WTC11 (cell line): ENCODE measurements at places on chromosomes 1 and 21.

GRCh38 chr1:31549809-31550620 is 26.3 kb upstream of the TINAGL1 start:
- DNase-seq = no peak

DNA sequence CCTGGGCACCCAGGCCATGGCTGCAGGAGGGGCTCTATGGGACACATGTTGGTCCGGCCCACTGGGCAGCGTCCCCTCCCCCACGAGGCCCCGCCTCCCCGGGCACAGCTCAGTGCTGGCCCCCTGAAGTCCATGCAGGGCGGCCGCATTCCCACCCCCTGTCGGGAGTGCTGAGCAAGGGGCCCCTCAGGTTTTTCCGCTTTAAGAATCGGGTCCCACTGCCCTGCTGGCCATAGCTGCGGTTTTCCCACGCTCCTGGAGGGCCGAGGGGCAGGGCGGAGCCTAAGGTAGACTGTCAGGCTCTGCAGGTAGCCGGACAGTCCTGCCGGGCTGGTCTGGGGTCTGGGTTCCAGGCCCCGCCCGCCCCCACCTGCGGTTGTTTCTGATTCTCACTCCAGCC is 43.5 kb upstream of the CCDC27 start:
- peak; percentile 66 for DNase-seq

GRCh38 chr1:150999051-150999674 is 7.5 kb downstream of the MINDY1 start:
- DNase-seq = no peak

DNA sequence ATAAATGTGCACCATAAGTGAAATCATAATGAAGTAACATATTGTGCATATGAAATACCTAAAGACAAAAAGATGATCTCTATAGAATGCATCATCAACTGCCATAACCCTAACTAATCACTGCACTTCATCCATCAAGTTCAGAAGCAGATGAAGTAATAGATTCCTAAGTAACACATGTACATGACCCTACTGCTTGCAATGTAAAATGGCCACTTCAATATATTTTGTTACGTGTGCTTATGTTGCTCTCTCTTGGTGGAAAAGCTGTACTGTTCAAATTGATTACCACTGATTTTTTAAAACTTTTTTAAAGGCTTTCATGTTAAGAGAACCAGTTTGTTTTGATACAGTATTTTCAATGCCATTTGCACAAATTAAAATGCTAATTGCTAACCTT is 141.8 kb downstream of the TTLL7 start:
- no peak for DNase-seq

DNA sequence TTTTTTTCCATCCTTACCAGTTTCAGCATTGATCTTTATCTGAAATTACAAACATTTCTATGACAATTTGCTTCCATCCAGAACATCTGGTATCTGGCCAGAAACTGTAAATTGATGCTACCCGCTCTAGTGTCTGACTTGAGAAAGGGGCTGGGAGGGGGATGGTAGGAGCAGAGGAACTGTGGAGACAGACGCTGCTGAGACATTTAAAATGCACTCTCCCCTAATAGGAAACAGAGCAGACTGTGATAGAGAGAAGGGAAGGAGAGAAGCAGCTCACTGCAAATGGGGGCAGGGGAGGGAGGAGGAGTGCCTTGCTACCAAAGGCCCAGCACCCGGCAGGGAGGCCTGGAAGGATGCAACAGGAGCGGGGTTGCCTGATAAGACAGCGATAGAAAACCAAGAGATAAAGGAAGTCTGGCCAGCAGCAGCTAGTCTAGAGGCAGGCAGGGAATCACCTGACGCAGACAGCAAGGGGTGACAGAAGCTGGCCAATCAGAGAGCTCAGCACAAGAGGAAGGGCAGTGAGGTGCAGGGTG is 195.5 kb upstream of the NFIA start:
- DNase-seq = peak; percentile 53

- DNase-seq = peak; percentile 47
These were observed 77.0 kb downstream of the CTH start for GRCh38 chr1:70487910-70488665.

GRCh38 chr1:110083866-110084226 is 13.4 kb upstream of the ALX3 start:
- DNase-seq = no peak

- DNase-seq = no peak
These were observed 2.1 kb upstream of the OTUD7B start for GRCh38 chr1:150012611-150013010.

DNA sequence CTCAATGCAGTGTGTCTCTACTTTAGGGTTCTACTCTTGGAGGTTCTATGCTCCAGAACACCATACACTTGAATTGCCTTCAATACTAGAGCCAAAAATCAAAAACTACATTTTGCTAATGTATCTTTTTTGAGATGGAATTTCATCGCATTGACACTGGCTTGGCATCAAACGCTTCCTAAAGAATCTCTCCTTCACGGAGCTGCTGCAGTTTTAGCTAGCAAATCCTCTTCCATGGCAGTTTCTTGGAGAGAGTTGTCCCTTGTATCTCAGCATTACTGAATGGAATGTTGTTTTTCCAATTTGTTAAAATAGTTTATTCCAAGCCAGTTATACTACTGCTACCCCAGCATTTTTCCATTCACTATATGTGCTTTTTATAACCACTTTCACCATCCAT is 17.7 kb downstream of the SDCCAG8 start:
- DNase-seq = no peak

DNA sequence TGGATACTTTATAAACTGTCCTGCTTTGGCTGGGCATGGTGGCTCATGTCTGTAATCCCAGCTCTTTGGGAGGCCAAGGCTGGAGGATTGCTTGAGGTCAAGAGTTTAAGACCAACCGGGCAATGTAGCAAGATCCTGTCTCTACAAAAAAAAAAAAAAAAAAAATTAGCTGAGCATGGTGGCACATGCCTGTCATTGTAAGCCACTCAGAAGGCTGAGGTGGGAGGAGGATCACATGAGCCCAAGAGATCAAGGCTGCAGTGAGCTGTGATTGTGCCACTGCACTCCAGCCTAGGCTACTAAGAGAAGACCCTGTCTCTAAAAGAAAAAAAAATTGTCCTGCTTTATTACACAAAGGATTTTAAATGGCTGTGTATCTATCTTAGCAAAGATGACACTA is 95.2 kb downstream of the LBR start:
- DNase-seq = no peak

- DNase-seq = no peak
These were observed 355.1 kb downstream of the DISC1 start for GRCh38 chr1:231981675-231982074.

- no peak for DNase-seq
These were observed 28.8 kb downstream of the MAN1A2 start for GRCh38 chr1:117396074-117396473.

GRCh38 chr1:228992907-228993535 is 257.7 kb downstream of the RHOU start:
- no peak for DNase-seq

DNA sequence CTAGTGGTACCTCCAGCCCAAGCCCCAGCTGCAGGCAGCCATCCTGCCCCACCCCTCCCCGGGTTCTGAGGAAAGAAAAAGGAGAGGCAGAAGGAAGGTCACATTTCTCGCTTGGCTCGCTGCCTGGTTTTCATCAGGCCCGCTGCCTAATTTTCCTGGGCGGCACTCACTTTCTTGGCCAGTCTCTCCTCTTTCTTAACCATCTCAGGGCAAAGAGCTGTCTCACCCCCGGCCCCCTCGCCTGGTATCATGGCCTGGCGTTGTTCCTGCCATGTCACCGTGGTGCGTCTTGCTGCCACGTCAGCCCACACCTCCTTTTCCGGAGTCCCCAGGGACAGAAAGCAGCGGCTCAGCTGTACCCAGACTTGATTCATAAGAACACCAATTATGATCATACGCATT is 26.6 kb upstream of the CASZ1 start:
- no peak for DNase-seq

DNA sequence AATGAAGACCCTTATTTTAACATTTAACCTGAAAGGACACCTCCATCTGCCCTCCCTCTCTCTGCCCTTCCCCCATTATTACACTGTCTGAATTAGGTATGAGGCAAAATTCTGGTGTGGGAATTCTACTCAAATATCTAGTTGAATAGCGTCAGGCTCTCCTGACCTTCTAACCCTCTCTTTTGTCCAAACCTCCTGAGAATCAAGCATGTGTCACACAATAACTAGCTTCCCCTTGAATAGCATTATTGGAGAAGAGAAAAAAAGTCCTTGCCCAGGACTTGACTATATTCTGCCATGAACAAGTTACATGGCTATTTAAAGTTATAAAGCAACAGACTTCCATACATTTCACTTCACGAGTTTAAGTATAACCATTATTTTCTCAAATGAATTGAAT is 35.5 kb downstream of the USH2A start:
- no peak for DNase-seq

GRCh38 chr1:28256197-28256827 is 3.0 kb upstream of the SESN2 start:
- no peak for DNase-seq

- DNase-seq = no peak
These were observed 275.0 kb downstream of the AKT3 start for GRCh38 chr1:243575070-243575469.

DNA sequence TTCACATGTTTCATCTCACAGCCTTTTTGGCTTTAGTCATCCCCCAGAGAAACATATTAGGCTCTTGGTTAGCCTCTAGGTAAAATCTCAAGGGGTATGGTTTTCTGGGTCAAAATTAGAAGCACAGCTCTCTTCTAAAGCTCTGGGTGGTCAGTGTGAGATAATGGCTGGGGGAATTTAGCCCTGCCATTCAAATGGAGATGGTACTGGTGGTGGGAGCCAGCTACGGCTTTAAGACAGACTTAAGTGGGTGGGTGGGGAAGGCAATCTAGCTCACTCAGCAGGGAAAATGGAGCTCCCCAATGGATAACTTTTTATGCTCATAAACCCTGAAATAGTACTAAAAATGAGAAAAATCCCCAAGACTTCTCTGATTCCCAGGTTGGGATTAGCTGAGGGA is 5.7 kb downstream of the TEX38 start:
- DNase-seq = no peak

GRCh38 chr21:15754640-15755039 is 24.9 kb downstream of the USP25 start:
- no peak for DNase-seq

- peak; percentile 25 for DNase-seq
These were observed 255.9 kb downstream of the NFIA start for GRCh38 chr1:61337981-61338848.

DNA sequence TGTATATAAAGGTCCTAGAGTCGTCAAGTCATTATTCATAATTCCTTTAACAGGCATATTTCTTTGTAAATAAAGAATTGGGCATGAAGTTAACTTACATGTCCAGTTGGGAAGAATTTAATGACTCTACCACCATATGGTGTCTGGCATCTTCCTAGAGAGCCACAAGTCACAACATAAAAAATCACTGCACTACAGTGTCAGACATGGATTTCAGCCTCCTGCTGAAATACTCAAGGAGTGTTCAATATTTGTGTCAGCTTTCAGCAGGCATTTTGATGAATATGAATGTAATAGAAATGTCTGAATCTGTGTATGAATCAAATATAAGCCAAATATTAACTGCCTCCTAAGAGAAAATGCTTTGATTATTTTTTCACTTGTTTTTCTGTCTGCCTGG is 91.9 kb upstream of the TMPRSS15 start:
- no peak for DNase-seq

- DNase-seq = no peak
These were observed 22.9 kb downstream of the MEGF6 start for GRCh38 chr1:3588395-3588794.

DNA sequence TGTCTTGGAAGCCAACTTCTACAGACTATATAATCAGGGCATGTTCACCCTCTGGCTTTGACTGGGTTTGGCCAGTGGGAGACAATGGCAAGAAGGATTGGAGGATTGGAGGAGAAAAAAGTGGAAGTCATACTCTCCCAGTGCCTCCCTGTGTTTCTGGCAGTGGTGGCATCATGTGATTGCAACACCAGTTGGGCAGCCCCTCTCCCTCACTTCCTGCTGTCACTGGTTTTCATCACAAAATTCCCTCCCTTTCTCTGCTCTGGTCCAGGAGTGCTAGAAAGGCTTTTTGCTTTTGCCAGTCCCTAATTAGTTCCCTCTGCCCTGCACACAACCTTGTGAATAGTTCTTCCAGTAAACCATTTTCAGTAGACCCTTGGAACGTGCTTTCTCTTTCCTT is 3.7 kb upstream of the QSOX1 start:
- DNase-seq = no peak

DNA sequence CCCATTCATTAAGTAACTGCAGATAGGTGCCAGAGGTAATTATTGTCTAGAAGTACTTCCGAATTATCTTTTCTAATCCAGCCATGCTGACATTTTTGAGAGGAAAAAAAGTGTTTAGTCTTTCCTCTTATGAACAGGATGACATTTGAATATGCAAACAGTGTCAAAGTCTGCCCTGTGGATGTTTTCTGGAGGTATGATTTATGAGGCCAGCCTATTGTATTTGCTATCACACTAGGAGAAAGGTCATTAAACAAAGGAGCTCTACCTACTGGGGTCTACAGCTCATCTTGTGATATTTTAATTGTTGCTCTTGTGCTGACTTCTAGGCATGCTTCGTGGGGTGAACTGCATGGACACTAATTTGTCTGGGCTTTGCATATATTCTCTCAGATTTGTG is 559.7 kb upstream of the CAMK1G start:
- DNase-seq = no peak

- no peak for DNase-seq
These were observed 50.8 kb upstream of the COL24A1 start for GRCh38 chr1:86207323-86207722.

- no peak for DNase-seq
These were observed 28.2 kb downstream of the PRDM2 start for GRCh38 chr1:13728091-13728715.

GRCh38 chr1:214918745-214919144 is 163.8 kb upstream of the KCNK2 start:
- DNase-seq = no peak

DNA sequence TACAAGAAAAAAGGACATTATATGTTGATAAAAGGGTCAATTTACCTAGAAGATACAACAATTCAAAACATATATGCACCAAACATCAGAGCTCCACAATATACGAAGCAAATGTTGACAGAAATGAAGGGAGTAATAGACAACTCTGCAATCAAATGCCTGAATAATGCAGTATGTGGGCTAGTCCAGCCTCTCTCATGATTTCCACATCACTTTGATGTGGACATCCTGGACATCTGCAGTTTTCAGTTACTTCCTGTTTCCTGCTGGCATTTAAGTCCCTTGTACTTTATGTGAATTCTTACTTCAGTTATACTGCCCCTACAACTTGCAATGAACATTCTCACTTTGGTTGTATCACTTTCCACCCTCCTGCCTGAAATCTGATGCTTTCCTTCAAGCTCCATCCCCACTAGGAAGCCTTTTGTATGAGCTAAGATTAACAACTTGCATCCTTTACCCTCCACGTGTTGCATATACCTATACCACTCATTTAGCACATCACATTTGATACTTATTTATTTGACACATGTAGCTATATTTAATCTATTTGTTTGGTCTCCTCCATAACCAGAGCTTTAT is 36.7 kb downstream of the DISC1 start:
- no peak for DNase-seq
